Skin of body (tissue), 3 donors: ENCODE measurements at places on chromosomes 2 and 18. TPM values are rescaled to one million over a fixed set of nuclear protein-coding genes. Genes with fewer than 3 reads are reported as not detected.

DNA sequence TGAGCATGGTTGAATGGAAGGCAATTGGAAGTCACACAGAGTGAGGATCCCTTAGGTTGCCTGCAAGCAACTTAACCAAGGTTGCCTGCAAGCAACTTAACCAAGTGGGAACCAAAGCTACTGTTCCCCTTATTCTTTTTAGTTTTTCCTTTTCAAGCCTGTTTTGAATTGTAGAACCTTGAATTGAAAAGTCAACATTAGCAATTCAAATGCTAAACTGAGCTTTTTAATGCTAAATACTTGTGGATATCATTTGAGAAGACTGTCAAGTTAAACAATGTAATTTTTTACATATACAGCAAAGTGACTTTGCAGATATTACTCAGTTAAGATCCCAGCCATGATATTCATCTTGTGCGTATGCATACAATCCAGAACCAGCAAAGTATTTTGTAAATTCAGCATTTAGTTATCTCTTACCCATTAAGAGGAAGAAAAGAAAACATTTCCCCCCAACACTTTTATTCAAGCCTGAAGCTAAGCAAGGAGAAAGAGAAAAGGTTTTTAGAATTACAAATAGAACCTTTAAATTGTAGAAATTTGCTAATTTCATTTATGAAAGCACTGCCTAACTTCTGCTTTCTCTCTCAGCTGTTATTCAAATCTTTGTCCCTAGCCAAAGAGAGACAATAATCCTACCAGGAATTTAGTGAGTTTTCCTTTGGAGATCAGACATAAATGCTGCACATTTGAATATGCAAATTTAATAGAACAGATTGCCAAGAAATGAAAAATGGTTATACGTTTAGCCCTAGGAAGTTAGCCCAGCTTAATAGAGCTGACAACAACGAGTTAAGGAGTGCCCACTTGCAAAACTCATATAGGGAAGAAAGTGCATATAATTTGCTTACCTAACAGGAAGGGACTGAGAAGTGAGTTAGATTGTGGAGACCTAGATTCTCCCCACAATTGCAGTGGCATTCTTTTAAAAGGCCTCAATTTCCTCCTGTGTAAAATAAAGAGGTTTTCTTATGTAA, 643.2 kb upstream of the PIK3C3 start:
- DNase-seq = no peak

The FSIP2 gene
- total RNA-seq = 2.6 TPM

DNA sequence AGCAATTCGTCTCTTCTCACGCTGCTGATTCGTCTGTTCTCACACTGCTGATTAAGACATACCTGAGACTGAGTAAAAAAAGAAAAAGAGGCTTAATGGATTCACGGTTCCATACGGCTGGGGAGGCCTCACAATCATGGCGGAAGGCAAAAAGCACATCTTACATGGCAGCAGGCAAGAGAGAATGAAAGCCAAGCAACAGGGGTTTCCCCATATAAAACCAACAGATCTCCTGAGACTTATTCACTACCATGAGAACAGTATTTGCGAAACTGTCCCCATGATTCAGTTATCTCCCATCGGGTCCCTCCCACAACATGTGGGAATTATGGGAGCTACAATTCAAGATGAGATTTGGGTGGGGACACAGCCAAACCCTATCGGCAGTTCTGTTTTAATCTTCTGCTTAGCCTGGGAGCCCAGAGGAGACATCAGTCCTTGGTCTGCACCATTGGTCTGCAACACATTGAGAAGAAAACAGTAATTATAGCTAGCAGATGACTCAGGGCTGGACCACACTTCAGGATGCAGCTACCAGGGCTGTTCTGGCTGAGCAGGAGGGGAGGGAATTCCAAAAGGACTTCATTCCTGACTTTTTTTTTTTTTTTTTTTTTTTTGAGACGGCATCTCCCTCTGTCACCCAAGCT, 69.4 kb downstream of the CABLES1 start:
- DNase-seq = no peak

The MATN3 gene
- 0.30 TPM for total RNA-seq

DNA sequence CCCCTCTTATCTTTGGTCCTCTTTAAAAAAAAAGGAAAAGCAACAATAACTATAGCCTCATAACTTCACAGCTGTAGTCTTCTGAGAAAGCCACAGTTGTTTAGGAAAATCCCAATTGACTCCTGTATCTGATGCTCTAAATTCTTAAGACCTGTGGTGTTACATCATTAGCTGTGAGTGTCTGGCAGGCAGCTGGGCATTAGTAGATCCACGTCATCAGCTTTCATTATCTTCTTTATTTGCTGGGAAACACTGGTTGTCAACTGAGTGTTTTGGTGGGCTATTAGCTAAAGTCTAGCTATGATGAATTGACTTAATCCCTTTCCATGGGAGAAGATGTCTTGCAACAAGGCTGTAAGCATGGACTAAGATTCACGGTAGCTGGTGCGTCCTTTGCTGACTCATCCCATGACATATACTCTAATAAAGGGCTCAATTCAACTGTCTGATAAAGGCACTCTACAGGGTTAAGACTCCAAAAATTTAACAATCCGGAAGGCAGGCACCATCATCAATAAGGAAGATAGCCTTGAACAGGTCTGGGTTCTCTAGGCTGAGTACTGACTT, 517.2 kb downstream of the PLCL1 start:
- no peak for DNase-seq

- no peak for DNase-seq
Measured at GRCh38 chr2:155871940-155872339, 460.6 kb downstream of the NR4A2 start.

- no peak for DNase-seq
Measured at GRCh38 chr2:85353876-85354285, 447 bp downstream of the RETSAT start.

- DNase-seq = no peak
Measured at GRCh38 chr2:191631754-191632153, 46.2 kb upstream of the NABP1 start.

The CCDC150 gene
- total RNA-seq = 6.3 TPM

The NPHP1 gene
- total RNA-seq = 3.2 TPM

- DNase-seq = no peak
Measured at GRCh38 chr2:16973586-16974286, 308.1 kb upstream of the CYRIA start.

DNA sequence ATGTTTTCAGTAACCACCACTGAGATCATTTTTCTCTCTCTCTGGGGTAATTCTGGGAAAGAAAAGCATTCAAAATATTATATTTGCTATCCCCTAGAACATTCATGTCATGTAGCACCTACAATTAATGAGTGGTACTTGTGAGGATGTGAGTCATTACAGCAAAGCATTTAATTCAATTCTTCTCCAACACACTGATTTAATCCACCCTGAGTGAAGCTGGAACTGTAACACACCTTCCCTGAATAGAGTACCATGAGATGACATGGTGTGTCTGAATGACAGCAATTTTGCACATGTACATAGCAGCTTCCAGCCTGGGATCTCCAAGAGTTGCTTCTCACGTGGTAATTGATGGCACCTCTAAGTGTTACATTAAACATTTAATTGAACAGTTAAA, 207.1 kb upstream of the SLC14A2 start:
- no peak for DNase-seq

GRCh38 chr2:48165070-48165753, 258.9 kb upstream of the FBXO11 start:
- DNase-seq = no peak

The TRIP12 gene
- 226 TPM for total RNA-seq

DNA sequence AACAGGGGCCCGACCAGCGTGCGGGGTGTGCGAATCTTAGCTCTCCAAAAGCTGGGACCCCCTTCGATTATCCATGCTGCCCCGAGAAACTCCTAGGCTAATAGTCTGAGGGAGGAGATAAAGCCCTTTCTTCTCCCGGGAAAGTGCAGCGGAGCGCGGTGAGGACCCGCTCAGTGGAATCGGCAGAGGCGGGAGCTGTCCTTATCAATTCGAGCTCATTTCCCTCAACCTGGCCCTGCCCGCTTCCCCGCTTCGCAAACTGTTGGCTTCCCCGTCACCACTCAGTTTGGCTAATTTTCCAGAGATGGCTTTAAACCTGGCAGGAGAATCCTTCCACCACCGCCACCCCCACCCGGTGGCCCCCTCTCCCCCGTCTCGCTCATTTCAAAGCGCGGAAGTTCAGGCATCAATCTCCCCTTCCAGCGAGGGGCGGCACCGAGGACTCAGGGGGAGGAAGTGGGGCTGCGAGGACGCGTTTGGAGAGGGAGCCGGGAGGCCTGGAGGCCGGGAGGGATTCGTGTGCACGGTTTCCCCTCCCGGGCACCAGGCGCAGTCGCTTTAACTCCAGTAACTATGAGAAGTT, 1.6 kb downstream of the KLHL14 start:
- DNase-seq = no peak

The COL5A2 gene
- 620 TPM for total RNA-seq

DNA sequence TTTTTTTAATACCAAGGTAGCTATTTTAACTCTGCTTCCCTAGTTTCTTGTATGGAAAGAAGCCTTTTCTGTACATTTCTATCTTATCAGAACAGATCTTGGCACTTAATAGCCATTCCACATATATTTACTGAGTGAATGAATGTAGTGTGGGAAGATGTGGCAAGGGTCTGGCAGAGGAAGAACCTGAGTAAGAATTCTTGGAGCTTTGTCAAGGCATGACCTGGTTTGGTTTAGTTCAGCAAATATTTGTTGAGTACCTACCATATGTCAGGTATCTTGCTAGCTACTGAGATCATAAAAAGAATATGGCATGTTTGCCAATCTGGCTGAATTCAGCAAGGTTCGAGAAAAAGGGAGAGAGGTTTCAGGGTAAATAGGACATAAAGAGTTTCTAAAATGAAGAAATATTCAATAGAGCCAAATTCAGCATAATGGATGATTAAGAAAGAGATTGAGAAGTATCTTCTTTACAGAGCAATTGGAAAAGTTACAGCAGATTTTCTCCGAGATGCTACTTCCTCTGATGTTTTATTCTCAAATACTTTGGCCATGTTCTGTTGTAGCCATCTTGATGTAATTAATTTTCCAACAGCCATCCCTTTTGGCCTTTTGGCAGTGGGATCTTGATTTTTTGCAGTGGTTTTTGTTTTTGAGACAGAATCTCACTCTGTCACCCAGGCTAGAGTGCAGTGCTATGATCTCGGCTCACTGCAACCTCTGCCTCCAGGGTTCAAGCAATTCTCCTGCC, 21.7 kb upstream of the MEP1B start:
- no peak for DNase-seq

GRCh38 chr2:103230796-103231195, 469.0 kb downstream of the TMEM182 start:
- no peak for DNase-seq

DNA sequence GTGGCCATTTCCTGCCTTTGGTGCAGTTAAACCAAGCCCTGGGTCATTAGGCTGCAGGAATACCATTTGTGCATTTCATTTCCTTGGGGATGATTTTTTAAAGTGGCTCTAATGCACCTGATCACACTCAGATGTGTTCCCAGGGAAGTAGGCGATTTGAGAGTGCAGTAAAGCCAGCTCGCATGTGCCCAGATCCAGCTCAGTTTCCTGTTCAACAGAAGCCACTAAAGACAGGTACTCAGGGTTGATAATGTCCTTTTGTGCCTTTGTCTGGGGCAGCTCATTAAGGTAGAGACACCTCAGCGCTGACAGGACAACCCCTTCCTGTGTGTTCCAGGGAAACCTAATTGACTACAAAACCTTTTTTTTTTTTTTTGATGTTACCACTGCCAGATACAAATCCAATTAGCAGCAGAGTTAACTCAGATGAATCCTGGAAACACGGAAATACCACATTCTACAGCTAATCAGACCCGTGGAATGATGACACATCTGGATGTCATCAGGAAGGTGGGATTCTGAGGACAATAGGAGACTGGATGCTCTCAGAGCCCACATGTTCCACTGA, 15.2 kb upstream of the CHRNA1 start:
- DNase-seq = peak; percentile 25

DNA sequence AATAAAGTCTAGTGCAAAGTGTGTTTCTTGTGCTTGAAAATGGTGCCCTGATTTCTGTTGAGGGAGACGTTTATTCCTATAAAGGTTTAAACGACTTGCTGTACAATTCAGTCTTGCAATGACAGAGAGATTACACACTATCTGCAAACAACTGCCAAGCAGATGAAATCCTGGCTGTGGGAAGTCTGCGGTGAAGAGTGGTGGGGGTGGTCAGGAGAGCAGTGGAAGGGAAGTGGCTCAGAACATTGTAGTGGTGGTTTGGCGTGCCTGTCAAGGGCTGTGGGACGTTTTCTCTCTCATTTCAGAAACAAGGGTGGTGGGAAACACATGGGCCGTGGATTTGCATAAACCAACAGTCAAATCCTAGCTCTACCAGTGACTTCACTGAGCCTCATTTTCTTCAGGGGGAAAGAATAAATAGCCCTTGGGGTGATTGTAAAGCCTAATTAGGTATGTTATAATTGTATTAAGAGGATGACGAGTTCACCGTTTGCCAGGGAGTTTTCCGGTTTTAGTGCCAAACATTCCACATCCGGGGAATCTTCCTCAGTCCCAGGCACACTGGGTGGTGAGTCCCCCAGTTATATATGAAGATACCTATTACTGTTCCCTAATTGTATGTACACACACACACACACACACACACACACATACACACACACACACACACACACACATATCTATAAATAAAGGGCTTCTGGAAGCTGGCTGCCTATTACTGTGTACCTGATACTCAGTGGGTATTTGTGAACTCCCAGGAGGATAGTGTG, 115.0 kb downstream of the SPTBN1 start:
- DNase-seq = peak; percentile 56

DNA sequence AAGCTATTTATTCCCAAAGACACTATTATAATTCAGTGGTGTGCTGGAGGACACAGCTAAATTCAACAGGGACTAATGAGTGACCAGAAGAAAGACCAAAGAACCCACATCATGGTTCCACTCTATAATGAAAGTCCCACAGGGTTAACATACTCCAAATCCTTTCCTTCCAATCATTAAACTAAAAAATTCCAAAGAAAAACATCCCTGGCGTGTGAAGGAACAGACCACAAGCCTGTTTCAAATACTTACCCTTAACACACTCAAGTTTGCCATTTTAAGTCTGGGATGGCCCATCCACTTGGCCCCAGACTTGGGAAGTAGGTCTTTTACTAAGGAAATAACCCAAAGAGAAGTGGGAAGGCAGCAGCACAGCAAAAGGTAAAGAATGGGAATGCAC, 150.1 kb upstream of the CCDC150 start:
- no peak for DNase-seq

The ITGA4 gene
- 19.0 TPM for total RNA-seq

GRCh38 chr2:160221391-160222276, 21.6 kb upstream of the ITGB6 start:
- DNase-seq = peak; percentile 23

- no peak for DNase-seq
Measured at GRCh38 chr18:48124857-48125626, 194.6 kb upstream of the SMAD2 start.

GRCh38 chr18:13611142-13611600, 115.2 kb downstream of the FAM210A start:
- DNase-seq = peak; percentile 27

- DNase-seq = peak; percentile 96
Measured at GRCh38 chr2:160920791-160921303, 239.4 kb upstream of the TANK start.

The KLF7 gene
- 13.6 TPM for total RNA-seq

GRCh38 chr2:138536740-138537139, 35.2 kb downstream of the SPOPL start:
- no peak for DNase-seq

GRCh38 chr18:11367351-11367750, 218.0 kb upstream of the PIEZO2 start:
- DNase-seq = no peak
